ENCODE measurements at places on chromosomes 4 and X. TPM values are rescaled to one million over a fixed set of nuclear protein-coding genes. Genes with fewer than 3 reads are reported as not detected.

DNA sequence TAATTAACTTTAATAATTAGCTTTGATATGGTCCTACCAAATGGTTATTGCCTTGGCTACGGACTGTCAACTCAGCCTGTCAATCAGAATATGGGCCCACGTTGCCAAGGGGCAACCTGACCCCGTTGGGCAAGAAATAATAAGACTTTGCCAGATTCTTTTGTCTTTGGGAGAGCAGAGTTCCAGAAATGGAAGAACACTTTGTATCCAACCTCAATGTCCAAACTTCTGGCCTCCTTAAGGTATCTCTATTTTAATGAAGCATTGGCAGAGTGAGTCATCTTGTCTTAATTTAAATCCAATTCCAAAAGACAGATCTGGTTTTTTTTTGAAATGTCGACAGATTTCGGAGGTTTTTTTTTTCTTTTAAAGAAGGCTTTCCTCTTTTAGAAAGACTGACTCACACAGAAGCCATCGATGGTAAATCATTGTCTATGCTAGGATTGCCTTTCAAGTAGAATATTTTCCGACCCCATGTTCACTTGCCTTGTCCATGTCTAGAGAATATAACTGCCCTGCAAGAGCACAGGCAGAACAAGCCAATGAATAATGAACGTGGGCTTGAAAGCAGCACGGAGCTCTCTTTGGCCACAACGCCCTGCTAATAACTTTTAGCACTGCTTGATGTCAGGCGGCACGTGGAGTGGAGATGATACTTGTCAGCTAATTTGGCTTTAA lies 190.3 kb upstream of the GATB start:
- no peaks in the 10 kb centered on the region for H3K27me3 ChIP-seq
- H3K27ac ChIP-seq, result no peak overlapping the region
- no peaks in the 10 kb centered on the region for H3K4me1 ChIP-seq
- no peak for DNase-seq
- no peak overlapping the region for H3K4me3 ChIP-seq
- H3K36me3 ChIP-seq, result no peaks in the 10 kb centered on the region

DNA sequence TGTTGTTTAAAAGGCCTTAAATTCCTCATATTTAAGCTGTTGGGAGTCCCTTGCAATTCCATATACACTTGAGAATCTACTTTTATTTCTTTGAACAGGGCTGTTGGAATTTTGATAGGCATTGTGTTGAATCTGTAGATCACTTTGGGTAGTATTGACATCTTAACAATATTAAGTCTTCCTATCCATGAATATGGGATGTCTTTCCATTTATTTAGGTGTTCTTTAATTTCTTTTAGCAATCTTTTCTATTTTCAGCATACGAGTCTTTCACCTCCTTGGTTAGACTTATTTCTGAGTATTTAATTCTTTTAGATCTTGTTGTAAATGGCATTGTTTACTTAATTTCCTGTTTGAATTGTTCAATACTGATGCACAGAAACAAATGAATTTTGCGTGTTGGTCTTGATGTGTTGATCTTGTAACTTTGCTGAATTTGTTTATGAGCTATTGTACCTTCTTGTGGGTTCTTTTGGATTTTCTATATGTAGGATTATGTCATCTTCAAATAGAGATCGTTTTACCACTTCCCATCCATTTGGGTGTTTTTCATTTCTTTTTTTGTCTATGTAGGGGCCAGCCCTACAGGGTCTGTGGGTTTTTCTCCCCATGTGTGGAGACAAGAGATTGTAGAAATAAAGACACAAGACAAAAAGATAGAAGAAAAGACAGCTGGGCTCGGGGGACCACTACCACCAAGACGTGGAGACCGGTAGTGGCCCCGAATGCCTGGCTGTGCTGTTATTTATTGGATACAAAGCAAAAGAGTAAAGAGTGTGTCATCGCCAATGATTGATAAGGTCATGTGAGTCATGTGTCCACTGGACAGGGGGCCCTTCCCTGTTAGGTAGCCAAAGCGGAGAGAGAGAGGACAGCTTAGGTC lies 18.2 kb upstream of the CTBP1 start:
- H3K4me1 ChIP-seq, result no peaks in the 10 kb centered on the region
- H3K27me3 ChIP-seq, result no peaks in the 10 kb centered on the region
- DNase-seq, result no peak
- no peak overlapping the region for H3K27ac ChIP-seq
- H3K36me3 ChIP-seq, result no peaks in the 10 kb centered on the region

DNA sequence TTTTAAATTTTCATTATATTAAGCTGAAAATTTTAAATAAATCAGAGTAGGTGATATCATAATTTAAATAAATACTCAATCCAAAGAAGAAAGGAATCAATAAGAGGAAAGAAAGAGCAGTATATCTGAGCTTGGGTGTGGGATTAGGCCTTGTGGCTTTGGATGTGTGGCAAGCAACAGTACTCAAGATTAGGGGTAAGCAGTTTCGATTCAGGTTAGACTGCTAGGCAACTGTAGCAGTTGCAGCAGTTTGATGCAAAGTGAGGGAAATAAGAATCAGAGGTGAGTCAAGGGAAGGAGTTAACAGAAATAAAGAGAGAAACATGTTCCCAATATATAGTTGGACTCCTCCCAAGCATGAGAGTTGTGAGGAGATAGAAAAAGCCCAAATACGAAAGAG lies 599.6 kb upstream of the KLHL4 start:
- no peaks in the 10 kb centered on the region for H3K4me1 ChIP-seq
- H3K27ac ChIP-seq, result no peak overlapping the region
- no peak for DNase-seq
- no peaks in the 10 kb centered on the region for H3K27me3 ChIP-seq
- no peaks in the 10 kb centered on the region for H3K36me3 ChIP-seq
- no peak overlapping the region for H3K4me3 ChIP-seq

The NPFFR2 gene
- total RNA-seq, result not detected

Data from esophagus squamous epithelium (tissue), 5 donors.